ENCODE measurements at places on chromosomes 16 and 17.

- DNase-seq: no peak
These were observed 36.2 kb downstream of the ADCY7 start for GRCh38 chr16:50302472-50303005.

- DNase-seq: no peak
These were observed 23.5 kb downstream of the ZZEF1 start for GRCh38 chr17:4119299-4119698.

DNA sequence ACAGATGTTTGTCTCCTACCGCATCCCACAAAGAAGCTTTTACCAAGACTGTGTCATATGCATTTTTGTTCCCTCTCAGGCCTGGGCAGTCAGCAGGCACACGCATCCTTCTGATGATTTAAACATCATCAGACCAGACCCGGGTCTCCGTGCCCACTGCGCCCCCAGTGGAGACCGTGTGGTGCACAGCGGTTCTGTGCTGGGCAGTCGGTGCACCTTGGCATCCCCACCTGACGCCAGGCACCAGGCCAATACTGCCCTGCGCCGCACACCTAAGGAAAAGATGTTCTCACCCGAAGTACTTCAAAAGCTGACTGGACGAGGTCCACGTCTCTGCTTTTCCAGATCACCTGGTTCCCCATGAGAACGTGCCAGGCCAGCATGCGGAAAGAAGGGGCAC is 10.6 kb upstream of the PLD6 start:
- DNase-seq: no peak

DNA sequence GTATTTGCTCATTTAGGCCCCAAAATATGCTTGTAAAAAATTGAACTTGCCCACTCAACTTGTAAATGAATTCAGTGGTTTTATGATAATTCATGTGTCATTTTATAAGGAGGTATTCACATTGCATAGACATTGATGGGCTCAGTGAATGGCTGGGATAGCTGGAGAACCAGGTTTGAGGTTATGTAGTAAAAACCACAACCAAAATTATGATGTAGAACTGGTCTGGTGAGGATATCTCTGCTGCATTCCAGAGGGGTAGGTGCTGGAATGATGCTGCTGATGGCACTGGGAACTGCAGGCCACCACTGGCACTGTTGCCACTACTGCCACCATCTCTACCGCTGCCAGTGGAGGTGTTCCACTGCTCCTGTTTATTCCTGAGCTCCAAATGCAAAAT is 21.5 kb upstream of the RABEP1 start:
- DNase-seq: no peak

DNA sequence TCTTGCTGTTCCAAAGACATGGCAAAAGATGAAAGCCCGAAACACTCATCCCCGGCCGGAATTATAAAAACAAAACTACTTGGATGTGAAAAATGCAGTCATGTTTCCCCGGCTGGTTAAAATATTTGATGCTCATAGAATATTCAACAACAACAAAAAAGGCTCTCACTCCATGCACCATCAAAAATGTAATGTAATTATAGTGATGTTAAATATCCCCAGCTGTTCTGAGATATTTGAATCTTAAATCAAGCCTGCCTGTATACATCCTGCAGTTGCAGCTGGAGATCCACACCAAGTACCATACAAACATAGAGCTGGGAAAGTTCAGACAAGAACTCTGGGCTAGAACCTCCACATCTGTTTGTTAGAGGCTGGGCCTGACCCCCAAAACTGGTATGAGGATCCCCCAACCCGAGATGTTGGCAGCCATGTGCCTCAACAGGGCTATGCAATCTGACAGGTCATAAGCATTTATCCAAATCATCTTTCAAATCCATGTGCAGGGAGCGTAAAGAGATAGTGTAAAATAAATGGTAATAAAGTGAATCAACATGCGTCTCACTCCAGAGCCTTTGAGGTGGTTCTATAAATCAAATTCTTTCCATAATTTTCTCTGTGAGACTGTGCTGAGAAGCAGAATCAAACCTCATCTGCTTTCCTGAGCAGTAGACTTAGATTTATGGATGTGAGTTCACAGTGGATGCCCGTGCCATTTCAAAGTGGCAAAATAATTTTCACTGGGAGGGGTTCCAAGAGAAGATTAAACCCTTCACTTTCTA is 12.7 kb downstream of the ASIC2 start:
- no peak for DNase-seq

DNA sequence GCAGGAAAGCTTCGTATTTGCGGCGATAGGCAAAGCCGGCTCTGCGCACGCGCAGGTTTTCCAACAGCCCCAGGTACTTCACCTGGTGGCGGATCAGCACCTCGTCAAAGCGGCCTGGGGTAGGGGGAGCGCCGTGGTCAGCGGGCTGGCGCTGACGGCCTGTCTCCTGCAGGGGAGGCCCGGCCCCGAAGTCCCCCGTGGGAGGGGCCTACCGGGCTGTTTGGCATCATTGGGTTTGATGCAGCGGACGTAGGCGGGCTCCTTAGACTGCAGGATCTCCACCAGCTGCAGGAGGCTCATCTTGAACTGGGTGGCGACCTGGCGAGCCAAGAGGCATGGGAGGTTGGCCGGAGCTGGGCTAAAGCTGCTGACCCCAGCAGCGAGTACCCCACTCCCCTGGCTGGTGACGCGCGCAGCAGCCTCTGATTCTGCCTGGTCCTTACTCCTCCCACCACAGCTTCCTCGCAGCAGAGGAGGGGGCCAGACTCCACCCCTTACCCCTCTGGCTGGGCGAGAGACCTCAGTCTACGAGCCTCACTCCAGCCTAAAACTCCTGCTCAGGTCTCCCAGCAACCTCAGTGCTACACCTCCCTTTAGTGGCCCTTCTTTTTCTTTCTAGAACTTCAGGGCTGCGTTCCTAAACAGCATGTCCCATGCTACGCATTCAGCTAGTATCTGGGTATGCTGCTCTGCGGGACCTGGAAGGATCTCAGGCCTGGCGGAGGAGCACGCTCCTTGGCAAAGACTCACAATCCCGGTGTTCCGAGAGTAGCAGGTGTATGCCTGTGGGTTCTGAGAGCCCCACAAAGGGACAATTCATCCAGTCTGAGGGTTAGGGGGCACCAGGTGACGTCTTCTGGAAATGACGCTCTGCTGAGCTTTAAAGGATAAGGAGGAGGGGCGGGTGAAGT is 16.1 kb upstream of the CRK start:
- no peak for DNase-seq
